Activated T-helper 2 cell treated with anti-CD3 and anti-CD28 coated beads, Interferon-gamma antibody, Interleukin-2, Interleukin-4, amounts not matched to agents 10 μg/mL and 5 μg/mL and 100 μg/mL, durations not matched to agents 14 hours and 24 hours and 36 hours (primary cell): ENCODE measurements at places on chromosomes 1 and 21. TPM values are rescaled to one million over a fixed set of nuclear protein-coding genes. Genes with fewer than 3 reads are reported as not detected.

Gene PRRX1
- not detected in 2 replicates for total RNA-seq

DNA sequence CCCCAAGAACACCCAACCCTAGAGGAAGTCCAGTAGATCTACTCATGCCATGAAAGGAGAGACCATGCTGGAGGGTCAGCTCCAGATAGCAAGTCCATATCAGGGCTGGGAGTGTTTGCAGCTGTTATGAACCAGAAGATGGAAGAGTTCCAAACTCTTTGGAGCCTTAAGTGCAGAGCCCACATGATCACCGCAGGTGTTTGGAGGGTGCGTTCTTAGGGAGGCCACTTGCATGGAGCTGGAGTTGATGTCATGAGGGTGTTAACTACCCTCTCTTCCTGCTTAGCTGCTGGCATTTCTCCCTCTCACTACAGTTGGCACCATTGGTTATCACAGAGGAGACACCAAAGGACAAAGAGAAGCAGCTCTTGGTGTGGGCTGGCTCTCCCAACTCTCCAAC is 616.9 kb downstream of the AJAP1 start:
- H3K27ac ChIP-seq, result no peak overlapping the region
- H3K4me3 ChIP-seq, result no peak overlapping the region
- no peaks in the 10 kb centered on the region for H3K4me1 ChIP-seq
- no peaks in the 10 kb centered on the region for H3K27me3 ChIP-seq
- DNase-seq, result no peak

DNA sequence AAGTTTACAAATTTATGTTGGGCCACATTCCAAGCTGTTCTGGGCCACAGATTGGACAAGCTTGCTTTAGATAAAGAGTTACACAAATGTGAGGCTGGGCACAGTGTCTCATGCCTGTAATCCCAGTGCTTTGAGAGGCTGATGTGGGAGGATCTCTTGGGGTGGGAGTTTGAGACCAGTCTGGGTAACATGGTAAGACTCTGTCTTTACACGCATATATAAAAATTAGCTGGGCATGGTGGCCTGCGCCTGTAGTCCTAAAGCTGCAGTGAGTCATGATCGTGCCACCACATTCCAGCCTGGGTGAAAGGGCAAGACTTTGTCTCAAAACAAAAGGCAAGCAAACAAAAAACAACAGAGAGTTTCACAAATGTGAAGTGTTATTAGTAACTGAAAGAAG is 5.9 kb upstream of the VCAM1 start:
- no peak overlapping the region for H3K4me3 ChIP-seq
- H3K4me1 ChIP-seq, result peaks cover 21% of the 10 kb centered on the region
- H3K36me3 ChIP-seq, result no peaks in the 10 kb centered on the region
- peak overlapping the region; percentile 45 for H3K27ac ChIP-seq

GRCh38 chr1:33259879-33260278 is 3.6 kb downstream of the ZNF362 start:
- H3K27ac ChIP-seq, result no peak overlapping the region
- no peaks in the 10 kb centered on the region for H3K27me3 ChIP-seq
- no peak for DNase-seq
- H3K4me3 ChIP-seq, result no peak overlapping the region
- H3K4me1 ChIP-seq, result peaks cover 24% of the 10 kb centered on the region
- peaks cover 4% of the 10 kb centered on the region for H3K36me3 ChIP-seq

GRCh38 chr1:35499652-35500176 is 57.5 kb downstream of the KIAA0319L start:
- peak; percentile 59 for DNase-seq
- no peaks in the 10 kb centered on the region for H3K27me3 ChIP-seq
- H3K4me3 ChIP-seq, result no peak overlapping the region
- H3K36me3 ChIP-seq, result peaks cover 51% of the 10 kb centered on the region
- H3K4me1 ChIP-seq, result peaks cover 47% of the 10 kb centered on the region

GRCh38 chr1:106785176-106785575 is 271.3 kb upstream of the PRMT6 start:
- no peak overlapping the region for H3K4me3 ChIP-seq
- H3K27me3 ChIP-seq, result no peaks in the 10 kb centered on the region
- H3K4me1 ChIP-seq, result no peaks in the 10 kb centered on the region
- H3K27ac ChIP-seq, result no peak overlapping the region
- H3K36me3 ChIP-seq, result no peaks in the 10 kb centered on the region
